ENCODE measurements at places on chromosomes 13 and 19. TPM values are rescaled to one million over a fixed set of nuclear protein-coding genes. Genes with fewer than 3 reads are reported as not detected.

The ZNF564 gene
- 8.3 TPM for total RNA-seq

The SHISA7 gene
- total RNA-seq, result not detected

The IFNL1 gene
- total RNA-seq, result 0.23 TPM

The TSSK6 gene
- total RNA-seq, result 3.0 TPM

The C1QTNF9 gene
- total RNA-seq, result not detected
